ENCODE measurements at places on chromosomes 1 and 21.

- DNase-seq = no peak
Observed at GRCh38 chr1:160874935-160875334, 10.0 kb downstream of the ITLN1 start.

DNA sequence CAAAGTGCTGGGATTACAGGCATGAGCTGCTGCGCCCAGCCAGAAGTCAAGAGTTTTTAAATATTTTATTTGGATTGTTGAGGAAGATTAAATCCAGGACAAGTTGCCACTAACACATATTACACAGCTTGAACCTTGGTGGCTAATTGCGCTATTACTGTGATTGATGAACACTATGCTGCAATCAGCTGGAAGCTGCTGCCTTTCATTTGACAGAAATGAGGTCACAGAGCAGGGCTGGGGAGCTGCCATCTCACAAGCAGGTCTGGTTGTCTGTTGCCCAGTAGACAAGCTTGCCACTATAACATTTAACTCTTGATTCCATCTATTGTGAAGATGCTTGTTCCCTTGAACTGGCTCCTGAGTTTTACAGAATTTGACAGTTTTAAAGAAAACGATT lies 37.4 kb upstream of the NRDC start:
- no peak for DNase-seq

DNA sequence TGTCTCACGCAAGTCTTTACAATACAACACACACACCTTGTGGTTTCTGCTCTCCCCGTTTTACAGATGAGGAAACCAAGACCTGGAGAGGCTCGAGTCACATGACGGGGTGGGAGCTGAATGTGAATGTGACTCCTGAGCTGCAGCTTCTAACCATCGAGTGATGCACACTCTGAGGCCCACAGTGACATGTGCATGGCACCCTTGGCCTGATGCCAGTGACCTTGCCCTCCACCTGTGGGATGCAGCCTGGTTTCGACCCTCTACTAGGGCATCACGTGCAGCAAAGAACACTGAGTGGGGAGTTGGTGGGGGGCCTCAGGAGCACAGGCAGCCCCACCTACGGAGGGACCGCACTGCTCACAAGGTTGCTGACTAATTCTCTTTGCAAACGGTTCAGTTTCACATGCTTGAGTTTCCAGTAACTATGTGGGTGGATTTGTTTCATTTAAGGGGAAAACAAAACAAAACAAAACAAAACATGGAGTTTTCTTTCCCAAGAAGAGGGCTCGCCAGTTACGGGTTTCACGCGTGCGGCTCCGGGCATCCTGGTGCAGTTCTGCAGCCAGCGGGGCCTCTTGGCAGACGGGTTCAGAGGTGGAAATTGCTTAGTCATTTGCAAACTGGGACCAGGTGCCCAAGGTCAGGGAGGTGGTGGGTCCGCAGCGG lies 22.9 kb downstream of the SPSB1 start:
- no peak for DNase-seq

DNA sequence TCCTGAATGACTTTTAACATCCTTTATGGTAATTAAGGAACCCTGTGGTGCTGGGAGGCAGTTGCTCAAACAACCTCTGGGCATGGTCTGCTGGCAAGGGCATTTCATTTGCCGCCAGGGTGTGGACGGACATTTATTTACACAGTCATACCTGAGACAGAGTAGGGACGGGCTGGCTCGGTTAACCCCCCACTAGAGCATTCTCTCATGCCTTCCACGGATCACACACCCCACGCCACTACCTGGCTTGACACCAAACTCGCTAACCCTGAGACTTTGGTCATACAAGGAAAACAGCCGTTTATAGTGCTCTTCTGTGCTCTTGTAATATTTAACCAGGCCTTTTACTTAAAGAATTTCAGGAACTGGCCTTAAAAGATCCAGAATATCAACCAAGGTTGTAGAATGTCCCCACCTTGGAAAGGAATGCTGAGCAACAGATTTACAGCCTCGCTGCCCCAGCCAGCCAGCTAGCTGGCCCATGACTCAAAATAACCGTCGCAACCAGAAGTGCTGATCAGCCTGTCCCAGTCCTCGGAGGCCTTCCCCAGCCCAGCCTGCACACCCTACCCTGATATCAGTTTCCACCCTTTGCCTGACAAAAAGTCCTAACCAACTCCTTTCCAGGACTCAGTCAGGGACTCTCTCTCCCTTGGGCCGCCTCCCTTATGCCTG lies 6.5 kb upstream of the PDXK start:
- DNase-seq = no peak

GRCh38 chr1:7589774-7590425 lies 181.2 kb upstream of the VAMP3 start:
- DNase-seq = no peak
